ENCODE measurements at places on chromosomes 11 and 22.

- peak; percentile 96 for DNase-seq
Measured at GRCh38 chr11:67373648-67374570, 511 bp upstream of the CLCF1 start.

GRCh38 chr11:2838676-2839294, 46.8 kb downstream of the CDKN1C start:
- DNase-seq, result no peak

DNA sequence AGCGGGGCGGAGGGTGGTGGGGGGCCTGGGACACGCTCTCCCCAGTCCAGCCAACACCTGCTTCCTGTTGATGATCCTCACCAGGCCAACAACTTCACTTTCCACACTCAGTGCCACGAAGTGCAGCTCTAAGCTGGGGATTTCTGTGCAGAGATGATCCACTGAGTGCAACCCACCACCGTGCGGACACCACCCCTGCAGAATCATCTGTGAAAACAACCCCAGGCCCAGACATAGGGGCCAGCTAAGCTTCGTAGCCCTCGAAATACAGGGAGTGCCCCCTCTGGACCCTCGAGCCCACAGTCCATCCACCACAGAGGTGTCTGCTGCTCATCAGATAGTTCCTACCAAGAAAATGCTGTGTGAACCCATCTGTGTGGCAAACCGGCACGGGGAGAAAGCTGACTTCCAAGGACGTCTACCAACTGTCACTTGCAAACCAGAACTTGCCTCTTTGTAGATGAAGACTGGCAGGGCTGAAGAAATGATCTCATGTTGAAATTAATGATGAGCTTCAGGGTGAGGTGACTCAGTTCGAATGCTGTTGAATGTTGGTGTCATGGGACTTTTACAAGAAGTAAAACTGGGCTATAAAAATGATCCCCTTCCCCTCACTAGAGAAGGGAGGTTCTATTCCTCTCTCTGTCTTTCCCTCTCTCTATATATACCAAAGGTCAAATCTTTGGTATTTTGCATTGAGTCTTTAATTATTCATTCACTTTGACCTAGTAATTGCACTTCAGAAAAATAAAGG, 73.4 kb downstream of the MYEOV start:
- DNase-seq, result no peak

DNA sequence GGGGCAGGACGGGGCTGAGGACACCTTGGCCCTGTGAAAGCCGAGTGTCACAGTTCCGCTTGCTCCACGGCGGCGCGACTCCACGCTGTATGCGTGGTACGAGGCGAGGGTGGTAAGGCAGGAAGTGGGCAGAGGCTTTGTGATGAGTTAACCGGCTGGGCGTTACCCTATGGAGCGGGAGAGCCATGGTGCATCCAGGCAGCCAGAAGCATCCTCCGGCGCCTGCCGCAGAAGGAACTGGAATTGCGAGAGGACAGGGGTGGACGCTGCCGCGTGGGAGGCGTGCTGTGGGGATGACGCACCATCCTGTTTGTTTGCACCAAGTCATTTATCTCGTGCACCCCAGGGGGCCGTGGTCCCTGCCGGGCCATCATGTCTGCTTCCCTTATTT, 643.9 kb downstream of the BRD1 start:
- no peak for DNase-seq

- DNase-seq, result no peak
Measured at GRCh38 chr22:49906071-49906798, 12.0 kb downstream of the ALG12 start.

GRCh38 chr22:49330421-49331222, 497.1 kb downstream of the BRD1 start:
- no peak for DNase-seq

- no peak for DNase-seq
Measured at GRCh38 chr11:83116015-83116641, 40.8 kb upstream of the PCF11 start.

- no peak for DNase-seq
Measured at GRCh38 chr22:17269607-17270261, 50.5 kb upstream of the ADA2 start.

DNA sequence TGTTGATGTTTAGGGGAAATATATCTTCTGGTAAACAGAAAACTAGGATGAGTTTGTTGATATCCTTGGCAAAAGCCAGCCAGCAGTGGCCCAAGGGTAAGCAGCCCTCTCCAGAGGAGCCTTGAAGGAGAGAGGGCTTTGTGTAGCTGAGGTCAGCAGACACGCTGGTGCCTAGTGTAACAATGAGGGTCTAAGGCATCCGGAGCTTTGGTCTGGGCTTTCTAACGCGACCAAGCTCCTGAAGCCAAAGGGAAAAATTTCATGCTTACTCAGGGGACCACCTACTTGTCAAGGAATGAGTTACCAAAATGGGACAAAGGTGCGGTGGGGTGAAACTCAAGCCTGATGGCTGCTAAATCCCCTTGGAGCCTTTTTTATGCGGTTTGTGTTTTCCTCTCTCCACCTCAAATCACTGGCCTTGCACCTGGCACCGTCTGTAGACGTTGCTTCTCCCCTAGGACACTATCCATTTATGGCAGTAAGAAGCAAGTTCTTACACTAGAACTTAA, 134.9 kb downstream of the DBX1 start:
- DNase-seq, result no peak

GRCh38 chr11:132206993-132207392, 836.6 kb downstream of the NTM start:
- no peak for DNase-seq

DNA sequence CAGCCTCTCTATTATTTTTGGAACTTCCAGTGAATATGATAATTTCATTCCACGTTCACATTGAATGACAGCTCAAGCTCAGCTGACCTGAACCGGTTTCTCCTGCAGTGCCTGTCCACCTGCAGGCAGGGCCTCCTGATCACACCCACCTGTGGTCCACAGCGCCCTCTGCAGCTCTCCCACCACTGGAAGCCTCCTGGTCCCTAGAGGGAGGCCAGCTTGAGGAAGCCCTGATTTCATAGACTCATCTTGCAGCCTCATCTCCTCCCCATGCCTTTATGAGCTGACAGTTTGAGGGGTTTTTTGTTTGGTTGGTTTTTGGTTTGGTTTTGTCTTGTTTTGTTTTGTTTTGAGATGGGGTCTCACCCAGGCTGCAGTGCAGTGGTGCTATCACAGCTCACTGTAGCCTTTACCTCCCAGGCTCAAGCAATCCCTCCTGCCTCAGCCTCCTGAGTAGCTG, 29.9 kb upstream of the MALAT1 start:
- no peak for DNase-seq

- peak; percentile 94 for DNase-seq
Measured at GRCh38 chr11:118911880-118912741, 13.6 kb downstream of the BCL9L start.

DNA sequence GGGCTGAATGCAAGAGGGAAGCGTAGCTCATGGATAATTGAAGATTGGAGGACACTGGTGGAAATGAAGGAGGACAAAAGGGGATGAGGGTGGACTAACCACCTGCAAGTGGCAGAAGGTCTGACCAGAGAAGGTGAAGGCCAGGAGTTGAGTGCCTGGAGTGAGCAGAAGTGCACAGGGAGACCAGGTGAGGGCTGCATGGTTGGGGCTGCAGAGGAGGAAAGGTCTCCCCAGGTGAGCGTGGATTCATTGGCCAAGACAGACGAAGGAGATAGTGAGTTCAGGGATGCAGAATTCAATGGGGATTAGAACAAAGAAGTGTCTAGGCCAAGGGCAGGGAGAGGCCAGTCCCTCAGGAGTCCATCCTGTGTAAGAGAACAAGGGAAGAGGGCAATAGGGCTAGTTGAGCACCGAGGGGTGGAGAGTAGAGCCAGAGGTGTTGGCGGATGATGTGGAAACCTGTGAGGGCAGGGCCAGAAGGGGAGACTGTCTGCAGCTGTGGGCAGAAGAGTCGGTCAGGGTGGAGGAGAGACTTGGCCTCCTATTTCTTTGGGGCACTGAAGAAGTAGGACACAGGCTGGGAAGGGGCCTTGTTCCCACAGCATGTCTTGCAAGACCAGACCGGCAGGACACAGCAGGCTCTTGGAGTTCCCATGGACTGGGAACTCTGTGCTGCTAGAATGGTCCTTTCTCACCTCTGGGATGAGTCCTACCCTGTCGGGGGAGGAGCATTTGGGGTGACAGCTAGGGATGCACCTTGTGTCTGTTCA, 6.7 kb downstream of the TRIM29 start:
- DNase-seq, result no peak

DNA sequence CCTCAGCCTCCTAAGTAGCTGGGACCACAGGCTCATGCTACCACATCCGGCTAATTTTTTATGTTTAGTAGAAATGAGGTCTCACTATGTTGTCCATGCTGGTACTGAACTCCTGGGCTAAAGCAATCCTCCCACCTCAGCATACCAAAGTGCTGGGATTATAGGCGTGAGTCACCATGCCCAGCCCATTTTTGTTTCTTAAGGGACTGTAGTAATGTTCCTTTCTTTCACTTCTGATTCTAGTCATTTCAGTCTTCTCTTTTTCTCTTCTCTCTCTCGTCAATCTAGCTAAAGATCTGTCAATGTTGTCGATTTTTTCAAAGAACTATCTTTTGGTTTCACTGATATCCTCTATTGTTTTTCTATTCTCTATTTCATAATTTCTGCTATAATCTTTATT, 111.0 kb upstream of the APOA1 start:
- peak; percentile 32 for DNase-seq

GRCh38 chr11:74465291-74465708, 2.0 kb downstream of the KCNE3 start:
- no peak for DNase-seq

- DNase-seq, result no peak
Measured at GRCh38 chr11:30935861-30936260, 349.7 kb upstream of the MPPED2 start.

DNA sequence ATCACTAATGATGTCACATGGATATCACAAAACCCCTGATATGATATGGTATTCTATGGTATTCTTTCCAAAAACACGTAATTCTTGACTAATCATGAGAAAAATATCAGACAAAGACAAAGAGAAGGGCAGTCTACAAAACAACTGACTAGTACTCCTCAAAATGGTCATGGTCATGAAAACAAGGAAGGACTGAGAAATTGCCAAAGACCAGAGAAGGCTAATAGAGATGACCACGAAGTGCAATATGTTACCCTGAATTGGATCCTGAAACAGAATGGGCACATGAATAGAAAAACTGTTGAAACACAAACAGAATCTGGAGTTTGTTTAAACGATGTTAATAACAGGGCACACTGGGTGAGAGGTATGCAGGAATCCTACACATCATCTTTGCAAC, 10.2 kb downstream of the CKAP5 start:
- DNase-seq, result no peak

DNA sequence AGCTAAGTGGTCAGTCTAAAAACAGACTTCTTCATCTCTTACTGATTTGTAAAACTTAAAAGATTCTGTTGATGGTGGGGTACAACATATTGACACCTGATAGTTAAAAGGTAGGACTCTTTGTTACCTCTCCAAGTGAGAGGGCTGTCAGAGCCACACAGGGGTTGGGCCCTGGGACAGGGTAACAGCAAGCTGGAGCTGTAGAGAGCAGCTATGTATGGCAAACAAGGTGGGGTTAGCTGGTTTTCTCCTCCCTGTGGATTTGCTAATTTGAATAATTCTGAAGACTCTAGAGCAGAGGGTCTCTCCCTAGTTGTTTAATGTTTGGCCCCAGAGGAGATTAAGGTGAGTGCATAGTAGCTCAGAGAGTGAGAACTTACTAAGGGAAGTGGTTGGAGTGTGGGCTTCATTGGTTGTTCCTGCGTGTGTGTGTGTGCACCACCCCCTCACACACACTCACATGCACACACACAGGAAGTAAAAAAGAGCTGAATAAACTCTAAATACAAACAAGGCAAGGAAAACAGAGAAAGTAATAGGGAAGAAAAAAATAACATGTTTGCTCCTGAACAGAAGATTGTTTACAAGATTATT, 9.2 kb upstream of the GAS2 start:
- no peak for DNase-seq

DNA sequence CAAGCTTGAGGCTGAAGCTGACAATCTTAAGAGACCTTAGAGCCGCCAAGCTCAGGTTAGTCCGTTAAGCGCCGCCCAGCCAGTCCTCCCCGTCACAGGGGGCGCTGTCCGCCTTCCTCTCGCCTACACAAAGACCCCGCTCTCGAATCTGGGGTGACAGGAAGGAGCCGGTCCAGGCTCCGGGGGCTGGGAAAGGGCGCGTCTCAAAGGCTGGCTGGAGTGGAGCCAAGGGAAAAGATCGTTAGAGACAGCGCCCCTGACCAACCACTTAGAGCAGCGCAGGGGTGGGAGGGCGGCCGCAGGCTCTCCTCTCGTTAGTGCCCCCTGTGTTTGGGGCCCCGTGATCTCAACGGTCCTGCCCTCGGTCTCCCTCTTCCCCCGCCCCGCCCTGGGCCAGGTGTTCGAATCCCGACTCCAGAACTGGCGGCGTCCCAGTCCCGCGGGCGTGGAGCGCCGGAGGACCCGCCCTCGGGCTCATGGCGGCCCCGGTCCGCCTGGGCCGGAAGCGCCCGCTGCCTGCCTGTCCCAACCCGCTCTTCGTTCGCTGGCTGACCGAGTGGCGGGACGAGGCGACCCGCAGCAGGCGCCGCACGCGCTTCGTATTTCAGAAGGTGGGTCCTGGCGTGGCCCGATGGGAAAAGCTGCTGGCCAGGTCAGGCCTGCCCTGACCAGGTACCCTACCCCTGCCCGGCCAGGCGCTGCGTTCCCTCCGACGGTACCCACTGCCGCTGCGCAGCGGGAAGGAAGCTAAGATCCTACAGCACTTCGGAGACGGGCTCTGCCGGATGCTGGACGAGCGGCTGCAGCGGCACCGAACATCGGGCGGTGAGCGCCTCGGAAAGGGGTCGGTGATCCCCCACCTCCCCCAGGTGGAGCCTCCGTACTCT, at the start of gene MUS81:
Gene MUS81, plus strand, starts transcription at position 156 of the 887 bp plus-strand sequence. Its CDS starts 321 bp downstream, at position 477.
- peak; percentile 99 for DNase-seq

DNA sequence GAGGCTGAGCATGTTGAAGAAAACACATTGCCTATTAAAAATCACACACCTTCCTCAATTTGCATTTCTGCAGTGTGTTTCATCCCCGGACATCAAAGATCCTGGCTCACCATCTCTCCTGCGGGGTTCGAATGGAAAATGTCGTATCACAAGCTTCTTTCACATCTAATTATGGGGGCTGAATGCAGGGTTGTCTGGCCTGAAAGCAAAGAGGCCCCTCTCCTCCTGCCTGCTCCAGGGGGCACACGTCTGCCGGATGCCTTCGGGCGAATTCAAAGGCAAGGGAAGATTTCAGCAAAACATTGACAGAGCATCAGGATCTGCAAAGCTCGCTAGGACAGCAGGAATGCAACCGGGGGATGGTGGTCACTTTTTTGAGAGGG, 1447.7 kb downstream of the TBC1D22A start:
- no peak for DNase-seq

DNA sequence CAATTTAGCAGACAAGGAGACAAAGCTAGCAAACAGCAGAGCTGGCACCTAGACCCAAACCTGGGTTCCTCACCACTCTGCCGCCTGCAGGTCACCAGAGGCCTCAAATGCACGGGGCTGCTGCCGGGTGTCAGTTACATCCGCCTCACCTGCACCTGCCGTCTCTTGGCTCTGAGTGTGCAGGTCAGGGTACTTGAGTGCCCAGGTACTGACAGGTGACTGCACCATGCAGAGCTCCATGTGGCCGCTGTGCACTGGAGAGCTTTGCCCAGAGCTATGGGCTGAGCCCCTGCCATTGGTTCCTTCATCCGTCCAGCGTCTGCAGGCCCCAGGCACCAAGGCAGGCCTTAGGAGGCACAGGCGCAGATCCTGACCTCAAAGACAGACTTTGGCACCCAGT, 35.0 kb downstream of the PDGFB start:
- no peak for DNase-seq

- no peak for DNase-seq
Measured at GRCh38 chr22:28874811-28875320, 8.5 kb upstream of the ZNRF3 start.

- DNase-seq, result no peak
Measured at GRCh38 chr11:128939591-128939990, 3.1 kb downstream of the TP53AIP1 start.

- DNase-seq, result no peak
Measured at GRCh38 chr11:15113381-15113780, 1.3 kb upstream of the INSC start.
